ENCODE measurements at places on chromosomes 7 and 10.

GRCh38 chr10:119679480-119679829 is 28.3 kb downstream of the BAG3 start:
- DNase-seq, result no peak

- no peak for DNase-seq
Observed at GRCh38 chr10:7111561-7111960, 299.3 kb downstream of the SFMBT2 start.

DNA sequence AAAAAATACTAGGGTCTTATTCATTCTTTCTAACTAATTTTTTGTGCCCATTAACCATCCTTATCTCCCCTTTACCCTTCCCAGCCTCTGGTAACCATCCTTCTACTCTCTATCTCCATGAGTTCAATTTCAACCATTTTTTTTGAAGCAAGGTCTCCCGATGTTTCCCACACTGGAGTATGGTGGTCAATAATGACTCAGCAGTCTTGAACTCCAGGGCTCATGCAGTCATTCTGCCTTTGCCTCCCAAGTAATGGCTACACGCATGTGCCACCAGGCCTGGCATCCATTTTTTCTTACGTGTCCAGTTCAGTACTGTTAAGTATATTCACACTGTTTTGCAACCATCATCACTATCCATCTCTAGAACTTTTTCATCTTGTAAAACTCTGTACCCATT is 60.4 kb downstream of the CYTH3 start:
- DNase-seq, result no peak

DNA sequence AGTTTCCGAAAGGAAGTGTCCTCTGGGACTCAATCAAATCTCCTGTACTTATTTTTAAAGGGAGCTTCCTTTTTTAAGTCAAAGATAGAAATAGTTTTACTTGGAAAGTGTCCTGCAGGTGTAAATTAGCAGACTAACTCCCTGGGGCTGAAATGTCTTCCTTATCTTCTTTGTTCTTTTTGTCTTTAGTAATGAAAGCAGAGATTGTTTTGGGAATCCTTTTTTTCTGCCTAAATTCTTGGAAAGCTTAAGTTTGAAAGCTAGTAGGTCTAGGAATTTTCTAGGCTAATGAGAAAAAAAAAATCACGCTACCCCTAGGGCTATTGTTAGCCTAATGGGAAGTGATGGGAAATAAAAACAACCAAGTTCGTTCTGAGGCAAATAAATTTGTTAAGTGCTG is 139.1 kb upstream of the CSTF2T start:
- no peak for DNase-seq

DNA sequence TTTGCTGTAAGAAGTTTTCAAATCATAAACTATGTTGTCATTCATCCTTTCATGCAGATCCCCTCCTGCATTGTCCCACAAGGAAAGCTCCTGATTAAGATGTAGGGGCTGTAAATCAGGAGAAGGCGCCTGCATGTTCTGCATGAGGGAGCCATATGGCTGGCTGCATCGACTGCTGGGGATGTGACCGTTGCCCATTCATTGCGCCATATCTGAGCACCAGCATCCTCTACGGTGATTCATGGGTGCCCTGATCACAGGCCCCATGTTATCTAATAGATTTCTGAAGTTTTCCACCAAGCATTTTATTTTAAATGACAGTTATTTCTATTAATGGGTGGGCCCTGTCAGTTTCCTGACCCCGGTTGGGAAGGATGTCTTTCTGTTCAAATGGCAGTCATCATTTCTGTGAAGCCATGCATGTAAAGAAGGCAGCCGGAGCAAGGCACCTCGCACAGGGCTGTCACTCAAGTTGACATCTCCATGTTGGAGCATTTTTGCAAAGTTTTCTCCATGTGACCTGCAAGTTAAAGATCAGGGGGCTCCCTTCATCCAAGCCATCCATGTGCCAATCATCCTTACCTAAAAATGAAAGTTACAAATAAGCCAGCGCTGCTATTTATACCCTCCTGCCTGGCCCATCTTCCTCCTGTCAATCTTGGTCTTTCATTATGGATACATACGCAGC is 128.8 kb downstream of the TEX36 start:
- no peak for DNase-seq

GRCh38 chr7:96199421-96199820 is 122.5 kb downstream of the SLC25A13 start:
- no peak for DNase-seq

GRCh38 chr7:55432506-55432905 is 67.4 kb downstream of the LANCL2 start:
- DNase-seq, result no peak

GRCh38 chr10:129471447-129472175 is 4.6 kb downstream of the MGMT start:
- no peak for DNase-seq

- no peak for DNase-seq
Observed at GRCh38 chr10:74991435-74991834, 120.0 kb upstream of the SAMD8 start.

DNA sequence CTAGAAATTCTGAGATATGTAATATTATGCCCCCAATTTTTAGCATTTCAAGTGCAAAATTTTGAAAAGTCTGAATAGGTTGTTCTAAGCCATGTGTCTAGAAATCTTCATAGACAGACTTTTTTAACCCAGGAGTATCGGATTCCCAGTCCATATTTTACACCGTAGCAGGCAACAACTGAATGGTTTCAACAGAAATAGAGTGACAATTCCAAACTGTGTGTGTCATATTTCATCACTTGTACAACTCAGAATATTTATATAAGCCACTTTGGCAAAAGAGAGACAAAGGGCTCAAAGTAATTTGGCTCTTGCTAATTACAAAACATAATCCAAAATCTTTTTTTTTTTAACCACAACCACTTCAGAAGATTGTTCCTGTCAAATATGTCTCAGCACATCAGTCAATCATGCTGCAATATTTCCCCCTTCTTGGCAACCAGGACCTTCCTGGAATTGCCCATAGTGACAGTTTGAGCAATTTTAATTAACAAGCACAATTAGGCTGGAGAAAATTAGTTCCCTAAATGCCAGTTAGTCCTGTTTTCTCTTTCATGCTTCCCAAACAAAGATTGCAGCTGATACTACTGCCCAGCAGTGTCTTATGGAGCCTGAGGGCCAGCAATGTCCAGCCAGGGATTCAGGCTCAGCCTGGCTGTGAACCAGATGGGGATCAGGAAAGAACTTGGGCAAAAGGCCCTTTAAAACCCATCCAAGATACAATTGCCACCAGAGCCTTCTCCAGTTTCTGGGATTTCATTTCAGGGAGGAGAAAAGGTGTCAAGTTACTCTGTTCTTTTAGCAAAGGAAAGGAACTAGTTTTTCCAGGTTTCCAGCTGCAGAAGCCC is 533.3 kb upstream of the GHITM start:
- no peak for DNase-seq

- no peak for DNase-seq
Observed at GRCh38 chr7:55120501-55121198, 101.8 kb downstream of the EGFR start.

GRCh38 chr10:121608469-121609190 is 10.4 kb upstream of the FGFR2 start:
- DNase-seq, result no peak

DNA sequence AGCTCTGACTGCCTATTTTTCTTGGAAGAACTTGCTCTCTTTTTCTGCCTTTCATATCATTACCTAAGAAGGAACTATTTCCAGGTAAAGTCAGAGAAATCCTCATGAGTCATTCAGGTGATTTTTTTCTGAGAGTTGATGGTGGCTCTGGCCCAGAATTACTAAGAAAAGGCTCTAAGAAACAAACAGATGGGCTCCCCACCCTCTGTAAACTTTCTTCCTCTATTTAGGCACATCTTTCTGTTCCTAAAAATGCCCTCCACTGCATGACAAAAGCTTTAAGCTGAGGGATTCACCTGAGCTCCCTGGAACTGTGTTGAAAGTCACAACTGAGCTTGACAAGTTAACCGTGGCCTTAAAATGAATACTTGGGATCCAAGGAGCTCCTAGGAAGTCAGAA is 1.6 kb downstream of the OLAH start:
- peak; percentile 16 for DNase-seq

- no peak for DNase-seq
Observed at GRCh38 chr10:74888962-74889661, 62.7 kb downstream of the KAT6B start.

- no peak for DNase-seq
Observed at GRCh38 chr7:138000081-138000701, 1.7 kb downstream of the CREB3L2 start.

- no peak for DNase-seq
Observed at GRCh38 chr10:118395947-118396346, 53.8 kb upstream of the FAM204A start.

DNA sequence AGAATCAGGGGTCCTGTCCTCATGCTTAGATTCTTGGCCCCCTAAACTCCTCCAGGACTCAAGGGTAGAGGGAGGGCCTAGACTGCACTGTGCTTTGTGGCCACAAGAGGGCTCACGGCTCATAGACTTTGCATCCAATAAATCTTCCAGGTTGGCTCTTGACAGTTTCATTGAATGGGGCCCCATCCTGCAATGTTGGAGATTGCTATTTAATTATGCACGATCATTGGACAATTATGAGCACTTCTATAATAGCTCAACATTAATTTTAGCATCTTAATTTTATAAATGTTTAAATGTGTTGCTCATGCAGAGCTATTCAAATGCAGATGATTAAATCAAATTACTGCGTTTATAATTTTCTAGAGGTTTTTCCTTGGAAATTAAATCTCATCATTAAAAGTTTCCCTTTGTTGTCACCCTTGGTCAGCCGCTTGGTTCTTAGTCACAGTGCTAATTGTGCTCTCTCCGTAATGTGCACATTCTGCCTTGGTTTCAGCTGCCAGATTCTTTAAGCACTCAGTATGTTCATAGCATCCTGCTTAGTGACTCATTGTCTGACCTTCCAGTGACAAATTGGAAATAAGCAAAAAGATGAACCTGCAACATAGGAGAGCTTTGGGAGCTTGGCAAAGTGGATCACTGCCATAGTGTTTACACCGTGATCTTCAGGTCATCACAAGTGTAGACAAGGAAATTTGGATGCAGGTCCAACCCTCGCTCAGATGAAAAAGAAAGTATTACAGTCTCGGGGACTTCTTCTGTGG is 33.4 kb upstream of the PLPP4 start:
- DNase-seq, result no peak

DNA sequence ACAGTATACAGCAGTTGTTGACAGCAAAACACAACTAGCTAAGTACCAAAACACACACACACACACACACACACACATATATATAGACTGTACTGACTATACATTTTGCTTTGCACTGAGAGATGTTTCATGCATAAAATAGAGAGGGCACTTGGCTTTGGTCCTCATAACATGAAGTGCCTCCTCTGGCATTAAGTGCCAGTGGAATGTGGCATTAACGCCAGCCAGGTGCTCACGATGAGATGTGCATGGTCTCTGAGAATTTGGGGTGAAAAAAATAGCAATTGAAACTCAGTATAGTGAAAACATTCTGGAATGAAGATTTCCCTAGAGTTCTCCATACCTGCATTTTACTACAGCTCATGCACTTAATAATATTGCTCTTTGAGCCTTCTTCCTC is 70.0 kb upstream of the INSYN2A start:
- no peak for DNase-seq

DNA sequence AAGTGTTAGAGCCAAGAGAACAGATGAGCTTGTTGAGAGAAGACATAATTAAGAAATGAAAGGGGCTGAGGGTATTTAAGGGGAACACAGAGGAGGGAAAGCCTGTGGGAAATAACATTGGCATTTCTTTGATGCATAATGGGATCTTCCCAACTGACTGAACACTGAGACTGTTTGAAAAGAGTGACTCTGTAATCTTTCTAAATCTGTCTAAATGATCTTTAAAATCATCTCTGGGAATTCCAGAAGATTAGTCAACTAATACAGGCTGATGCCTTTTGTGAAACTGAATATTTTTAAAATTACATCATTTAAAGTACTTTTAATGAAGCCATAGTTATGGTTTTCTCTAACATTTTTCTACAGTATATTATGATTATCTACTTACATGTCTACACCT is 17.4 kb upstream of the SLC35G1 start:
- no peak for DNase-seq

DNA sequence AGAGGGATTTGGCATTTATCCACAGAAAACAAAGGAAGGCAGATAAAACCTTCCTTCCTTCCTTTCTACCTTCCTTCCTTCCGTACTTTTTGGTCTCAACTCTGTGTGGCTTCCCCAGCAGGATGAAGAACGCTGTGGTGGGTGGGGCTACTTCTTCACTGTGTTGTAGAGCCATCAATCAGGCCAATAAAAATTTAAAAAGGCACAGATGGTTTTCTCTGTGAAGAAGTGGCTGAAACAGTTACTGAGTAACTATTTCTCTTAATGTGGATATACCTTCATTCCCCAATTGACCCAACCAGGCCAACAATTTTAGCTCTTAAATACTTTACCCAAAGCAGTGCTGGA is 75.8 kb downstream of the ZNF92 start:
- no peak for DNase-seq

DNA sequence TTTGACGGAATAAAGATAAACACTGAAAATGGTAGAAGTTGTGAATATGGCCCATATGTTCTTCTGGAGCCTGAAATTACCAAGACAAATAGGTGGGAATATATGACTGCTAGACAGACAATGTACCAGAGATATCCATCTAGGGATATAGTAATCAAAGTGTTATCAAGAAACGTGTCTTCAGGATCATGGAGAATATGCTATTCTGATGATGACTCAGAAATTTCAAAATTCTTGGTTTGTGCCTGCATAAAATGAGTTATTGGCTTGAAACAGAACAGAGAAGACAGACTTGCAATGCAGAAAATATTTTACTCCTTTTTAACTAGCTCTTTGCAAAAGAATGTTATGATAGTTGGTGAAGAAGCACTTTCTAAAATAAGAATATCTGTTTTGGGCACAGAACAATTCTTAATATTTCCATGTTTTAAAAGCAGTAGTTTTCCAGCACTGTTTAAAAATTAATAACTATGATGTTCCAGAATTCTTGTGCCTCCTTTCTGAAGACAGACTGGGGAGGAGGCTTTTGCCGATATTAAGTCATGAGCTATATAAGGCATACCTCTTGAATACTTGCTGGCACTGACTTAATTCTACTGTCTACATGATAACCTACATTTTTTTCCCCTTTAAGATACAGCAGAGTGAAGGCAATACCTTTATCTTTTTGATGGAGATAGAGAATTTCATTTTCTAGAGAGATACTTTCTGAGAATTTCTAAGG is 34.4 kb upstream of the CABCOCO1 start:
- no peak for DNase-seq

GRCh38 chr7:40243076-40243475 is 108.3 kb downstream of the SUGCT start:
- no peak for DNase-seq

- DNase-seq, result no peak
Observed at GRCh38 chr10:43188702-43189101, 50.5 kb downstream of the CSGALNACT2 start.

- no peak for DNase-seq
Observed at GRCh38 chr7:16317406-16317805, 103.9 kb downstream of the CRPPA start.

- peak; percentile 4 for DNase-seq
Observed at GRCh38 chr10:13062803-13063202, 37.2 kb upstream of the OPTN start.

GRCh38 chr10:127840884-127841283 is 51.9 kb downstream of the CLRN3 start:
- no peak for DNase-seq

All from GM12864 (cell line).